CD4-positive, alpha-beta T cell treated with Interferon gamma for 1 hour (primary cell): ENCODE measurements at places on chromosomes 13 and 19.

- no peak for DNase-seq
Measured at GRCh38 chr13:105037110-105037509, 1498.4 kb downstream of the EFNB2 start.

GRCh38 chr13:54637366-54637765, 1608.8 kb downstream of the OLFM4 start:
- no peak for DNase-seq

DNA sequence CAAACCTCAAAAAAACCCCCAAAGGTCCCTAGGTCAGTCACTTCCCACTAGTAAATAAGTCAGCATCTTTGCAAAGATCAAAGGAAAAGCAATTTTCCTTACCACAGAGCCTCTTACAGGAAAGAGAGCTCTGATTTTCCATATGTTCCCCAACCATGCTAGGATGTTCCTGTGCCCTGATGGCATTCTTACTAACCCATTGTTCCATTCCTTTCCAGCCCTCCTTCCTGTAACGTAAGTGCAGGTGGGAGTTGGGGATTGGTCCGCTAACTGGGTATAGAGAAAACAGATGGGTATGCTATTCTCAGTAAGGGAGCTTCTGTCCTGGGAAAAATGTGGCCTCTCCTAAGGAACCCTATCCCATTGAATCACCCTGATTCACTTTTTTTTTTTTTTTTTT, 14.3 kb downstream of the DPRX start:
- no peak for DNase-seq

GRCh38 chr13:99043831-99044231, 66.0 kb upstream of the DOCK9 start:
- DNase-seq: no peak

DNA sequence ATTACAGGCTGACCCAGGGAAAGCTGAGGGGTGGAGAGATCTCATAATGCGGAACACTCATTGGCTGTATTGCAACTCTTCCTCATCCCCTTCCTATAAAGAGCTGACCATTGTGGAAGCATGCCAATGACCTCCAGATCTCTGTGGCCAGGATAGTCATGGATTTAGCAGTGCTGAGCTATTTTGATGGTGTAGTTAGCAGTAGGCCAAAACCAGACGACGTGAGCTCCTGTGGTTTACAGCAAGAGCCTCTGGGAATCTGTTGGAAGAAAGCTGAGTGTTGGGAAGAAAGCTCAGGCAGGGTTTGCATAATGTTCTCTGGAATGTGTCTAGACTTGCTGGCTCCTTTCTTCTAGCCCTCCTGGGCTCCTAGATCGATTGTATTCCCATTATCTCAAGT, 187.5 kb upstream of the GPC6 start:
- DNase-seq: no peak

DNA sequence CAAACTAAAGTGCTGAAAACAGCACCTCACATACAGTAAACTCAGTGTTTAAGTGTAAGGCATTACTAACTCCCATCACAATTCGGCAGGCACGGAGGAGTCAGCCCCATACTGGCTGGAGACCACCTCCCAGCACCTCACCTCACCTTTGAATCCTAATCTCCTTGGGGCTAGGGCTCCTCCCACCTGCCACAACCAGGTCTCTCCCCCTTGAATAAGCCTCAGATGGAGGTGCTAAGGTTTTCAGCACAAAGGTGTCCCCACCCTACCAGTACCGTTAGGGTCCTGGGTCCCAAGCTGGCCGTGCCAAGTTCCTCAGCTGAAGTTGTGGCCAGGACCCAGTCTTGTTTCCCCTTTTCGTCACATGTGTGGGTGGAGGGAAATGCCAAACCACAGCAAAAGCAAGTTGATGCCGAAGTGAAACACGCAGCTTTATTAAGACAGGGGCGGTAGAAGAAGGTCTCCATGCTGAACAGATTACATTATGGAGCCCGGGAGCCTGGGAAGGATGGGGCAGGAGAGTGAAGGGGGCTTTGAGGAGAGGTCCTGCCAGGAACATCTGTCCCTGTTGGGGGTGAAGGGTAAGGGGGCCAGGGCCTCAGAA, at the start of gene IGFLR1:
TSS of gene IGFLR1 (minus strand) at position 332 of the 604 bp plus-strand sequence. CDS start 1,272 bp downstream, outside the sequence.
- DNase-seq: peak; percentile 77

GRCh38 chr13:44437356-44438233, 64.0 kb downstream of the SERP2 start:
- no peak for DNase-seq

GRCh38 chr19:40305403-40305802, 20.3 kb upstream of the AKT2 start:
- DNase-seq: peak; percentile 75

DNA sequence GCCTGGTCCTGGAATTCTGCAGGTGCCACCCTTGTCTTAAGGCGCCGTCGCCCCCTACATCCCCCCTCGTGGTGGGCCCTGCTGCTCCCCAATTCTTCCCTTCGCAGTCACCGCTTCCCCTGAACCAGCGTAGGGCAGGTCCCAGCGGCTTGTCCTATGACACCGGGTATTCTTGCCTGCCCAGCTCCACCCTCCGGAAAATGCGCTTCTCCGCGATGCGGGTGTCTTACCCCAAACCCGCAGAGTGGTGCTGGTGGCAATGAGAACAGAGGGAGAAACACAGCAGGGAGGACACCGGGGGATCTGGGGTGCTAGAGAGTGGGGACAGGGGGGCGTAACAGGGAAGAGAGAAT, 9.0 kb downstream of the ZNF808 start:
- peak; percentile 61 for DNase-seq

DNA sequence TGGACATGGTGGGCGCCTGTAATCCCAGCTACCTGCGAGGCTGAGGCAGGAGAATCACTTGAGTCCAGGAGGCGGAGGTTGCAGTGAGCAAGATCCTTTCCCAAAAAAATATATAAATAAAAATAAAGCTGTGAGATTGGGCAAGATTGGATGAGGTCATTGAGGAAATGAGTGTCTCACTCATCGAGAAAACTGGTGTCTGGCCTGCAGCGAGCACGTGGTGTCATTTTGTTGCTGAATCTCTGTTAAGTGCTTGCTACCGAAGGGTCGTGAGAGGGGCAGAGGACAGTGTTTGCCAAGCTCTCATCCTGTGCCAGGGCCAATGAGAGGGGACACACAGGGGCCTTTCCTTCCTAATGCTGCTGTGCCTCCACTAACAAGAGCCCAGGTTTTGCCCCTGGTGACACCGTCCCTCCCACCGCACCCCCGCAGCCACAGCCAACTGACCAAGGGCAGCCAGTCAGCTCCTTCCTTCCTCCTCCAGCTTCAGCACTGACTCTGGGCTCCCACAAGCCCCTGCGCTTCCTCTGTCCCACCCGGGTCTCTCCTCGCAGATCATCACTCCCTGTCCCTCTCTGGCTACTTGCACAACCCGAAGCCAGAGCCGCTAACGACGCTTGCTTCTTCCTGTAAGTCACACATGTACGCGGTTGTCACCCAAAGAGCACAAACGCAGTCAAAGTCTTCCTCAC, 3.2 kb downstream of the POLD1 start:
- peak; percentile 71 for DNase-seq

DNA sequence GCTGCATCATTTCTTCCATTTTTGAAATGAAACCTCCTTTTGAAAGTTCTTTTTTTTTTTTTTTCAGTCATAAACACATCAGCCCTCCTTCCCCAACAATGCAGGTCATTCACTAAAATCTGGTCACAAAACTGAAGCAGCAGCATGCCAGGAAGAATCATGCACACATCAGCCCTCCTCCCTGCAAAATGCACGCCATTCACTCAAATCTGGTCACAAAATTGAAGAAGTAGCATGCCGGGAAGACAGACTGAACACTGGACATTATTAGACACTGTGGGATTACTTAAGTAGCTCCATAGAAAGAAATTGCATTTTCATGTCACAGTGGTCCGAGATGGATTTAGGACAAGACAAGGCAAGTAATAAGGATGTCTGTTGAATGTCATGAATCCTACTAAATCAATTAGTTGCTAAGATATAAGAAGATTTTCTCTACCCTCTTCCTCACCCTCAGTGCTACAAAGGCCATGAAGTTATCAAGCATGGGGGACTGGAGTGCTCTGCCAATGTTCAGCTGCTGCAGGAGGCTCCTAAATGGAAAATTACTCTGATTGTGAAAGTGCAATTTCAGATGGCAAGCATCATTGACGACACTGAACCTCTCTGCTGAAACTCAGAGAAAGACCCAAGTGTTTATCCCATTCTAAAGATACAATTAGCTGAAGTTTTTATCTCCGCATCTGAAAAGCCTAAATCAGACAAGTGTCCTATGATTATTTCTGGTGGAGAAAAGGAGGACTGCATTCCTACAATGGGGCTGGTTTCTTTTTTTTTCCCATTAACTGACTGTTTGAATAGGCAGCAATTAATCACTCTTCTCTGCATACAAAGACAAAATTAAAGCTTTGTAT, 913.2 kb downstream of the DIAPH3 start:
- no peak for DNase-seq

DNA sequence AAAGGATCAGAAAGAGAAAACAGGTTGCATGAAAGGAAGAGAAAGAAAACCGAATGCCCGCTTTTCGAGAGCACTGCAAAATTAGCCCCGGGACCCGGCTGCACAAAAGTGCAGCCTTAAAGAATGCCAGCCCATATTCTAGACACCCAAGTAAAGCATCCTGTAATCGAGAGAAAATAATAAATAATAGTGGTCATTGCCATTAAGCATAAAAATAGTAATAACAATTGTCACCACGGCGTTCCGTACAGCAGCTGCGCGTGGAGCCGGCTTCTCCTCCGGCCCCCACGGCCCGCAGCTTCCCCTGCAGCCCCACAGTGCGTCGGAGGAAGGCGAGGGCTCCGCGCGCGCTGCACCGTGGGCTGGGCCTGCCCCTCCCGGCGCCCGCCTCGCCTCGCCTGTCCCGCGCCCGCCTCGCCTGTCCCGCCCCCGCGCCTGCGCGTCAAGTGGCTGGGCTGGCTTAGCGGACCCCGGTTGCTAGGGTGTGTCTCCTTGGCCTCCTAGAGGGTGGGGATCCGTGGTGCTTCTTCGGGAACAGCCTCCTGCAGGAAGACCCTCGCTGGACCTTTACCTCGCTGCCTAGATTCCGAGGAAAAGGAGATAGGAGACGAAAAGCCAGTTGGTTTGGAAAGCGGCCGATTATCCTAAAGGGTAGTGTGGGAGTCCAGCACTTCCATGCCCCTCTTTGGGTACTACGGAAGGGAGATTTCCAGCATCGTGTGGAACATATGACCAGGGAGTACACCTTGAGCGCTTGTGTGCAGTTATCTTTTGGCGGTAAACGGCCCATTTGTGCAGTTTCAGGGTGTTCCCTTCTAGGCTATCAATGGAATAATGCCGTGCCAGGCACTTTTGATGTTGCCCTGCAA, at the start of gene LRRC63:
TSS of gene LRRC63 (plus strand) at position 446 of the 869 bp plus-strand sequence. CDS start 1,107 bp downstream, outside the sequence.
- DNase-seq: peak; percentile 83

DNA sequence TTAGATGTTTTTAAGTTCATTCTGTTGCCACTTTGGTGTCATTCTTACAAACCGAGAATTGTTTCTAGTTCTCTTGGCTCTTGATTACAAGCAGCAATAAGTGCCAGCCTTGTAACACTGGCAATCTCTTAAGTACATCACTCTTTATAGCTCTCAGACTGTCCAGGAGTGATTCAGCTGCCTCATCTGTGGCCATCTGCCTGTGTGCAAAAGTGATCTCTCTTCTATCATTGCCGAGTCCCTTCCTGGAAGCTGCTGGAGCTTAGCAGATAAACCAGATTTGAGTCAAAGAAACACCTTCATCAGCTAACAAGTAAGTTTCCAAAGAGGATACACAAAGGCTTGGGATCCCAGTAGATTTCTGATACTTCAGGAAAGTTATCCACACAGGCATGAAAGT, 23.2 kb downstream of the STOML3 start:
- DNase-seq: no peak

- no peak for DNase-seq
Measured at GRCh38 chr13:24127116-24127631, 33.3 kb upstream of the SPATA13 start.

- DNase-seq: no peak
Measured at GRCh38 chr13:67277581-67277980, 47.4 kb upstream of the PCDH9 start.

DNA sequence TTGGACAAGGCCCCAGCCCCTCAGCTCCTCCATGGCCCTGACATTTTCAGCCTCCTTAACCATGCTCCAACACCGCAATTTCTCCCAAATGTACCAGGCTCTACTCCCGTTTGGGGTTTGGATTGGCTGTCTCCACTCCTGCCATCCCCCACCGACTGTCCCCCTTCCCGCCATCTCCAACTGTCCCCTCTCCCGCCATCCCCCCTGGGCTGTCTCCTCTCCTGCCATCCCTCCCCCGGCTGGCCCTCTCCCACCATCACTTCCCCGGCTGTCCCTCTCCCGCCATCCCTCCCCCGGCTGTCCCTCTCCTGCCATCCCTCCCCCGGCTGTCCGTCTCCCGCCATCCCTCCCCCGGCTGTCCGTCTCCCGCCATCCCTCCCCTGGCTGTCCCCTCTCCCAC, 5.4 kb downstream of the BCAT2 start:
- DNase-seq: no peak

DNA sequence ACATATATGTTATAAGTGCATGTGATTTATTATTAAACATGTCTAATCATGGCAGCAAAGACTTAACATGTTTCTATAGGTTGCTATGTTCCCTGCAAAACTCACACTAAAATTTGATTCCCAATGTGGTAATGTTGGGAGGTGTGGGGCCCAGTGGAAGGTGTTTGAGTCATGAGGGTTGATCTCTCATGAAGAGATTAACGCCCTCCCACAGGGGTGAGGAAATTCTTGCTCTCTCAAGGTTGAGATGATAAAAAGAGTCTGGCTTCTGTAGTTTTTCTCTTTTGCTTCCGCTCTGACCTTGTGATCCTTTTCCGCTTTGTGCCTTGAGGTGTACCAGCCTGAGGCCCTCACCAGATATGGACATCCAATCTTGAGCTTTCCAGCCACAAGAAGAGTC, 737.5 kb upstream of the SLITRK5 start:
- no peak for DNase-seq

- DNase-seq: no peak
Measured at GRCh38 chr19:58044886-58045285, 11.1 kb downstream of the ZSCAN1 start.

GRCh38 chr19:18230941-18231734, 4.9 kb upstream of the PDE4C start:
- no peak for DNase-seq

DNA sequence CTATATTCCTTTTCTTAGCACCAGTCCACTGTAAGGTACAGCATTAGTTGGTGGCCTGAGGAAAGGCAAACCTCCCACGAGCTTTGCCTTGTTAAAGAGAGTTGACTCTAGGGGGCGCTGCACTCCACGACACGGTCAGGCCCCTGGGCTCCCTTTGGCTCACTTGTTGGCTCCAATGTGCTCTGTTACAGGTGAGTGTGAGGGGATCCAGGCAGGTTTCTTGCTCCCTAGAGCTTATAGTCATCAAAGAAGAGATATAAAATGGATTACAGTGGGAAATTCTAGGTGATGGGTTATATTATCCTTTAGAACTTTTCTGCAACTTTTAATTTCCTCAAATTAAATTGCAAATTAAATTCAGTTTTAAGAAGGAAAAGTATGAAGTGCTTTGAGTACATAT, 3.7 kb downstream of the WDR87 start:
- peak; percentile 67 for DNase-seq
